ENCODE measurements at places on chromosomes 3 and 15.

GRCh38 chr3:44674211-44674610 is 25.7 kb downstream of the ZNF35 start:
- DNase-seq = no peak

DNA sequence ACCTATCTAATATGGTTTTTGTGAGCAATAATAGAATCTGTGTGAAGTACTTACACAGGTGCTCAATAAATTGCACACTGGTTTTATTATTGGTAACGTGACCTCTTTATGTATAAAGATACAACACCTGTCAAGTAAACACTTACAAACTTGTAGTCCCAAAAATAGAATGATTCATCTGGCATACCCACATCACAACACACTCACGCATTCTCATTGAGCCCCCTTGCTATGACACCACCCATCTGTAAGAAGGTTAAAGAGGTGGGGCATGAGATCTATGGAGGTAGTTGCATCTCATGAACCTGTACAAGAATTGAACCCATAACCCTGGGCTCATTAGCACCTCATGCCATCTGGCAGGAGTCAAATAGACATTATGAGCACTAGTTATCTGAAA is 134.9 kb upstream of the THBS1 start:
- no peak for DNase-seq

GRCh38 chr3:135449046-135449445 is 516.5 kb upstream of the PPP2R3A start:
- DNase-seq = no peak

DNA sequence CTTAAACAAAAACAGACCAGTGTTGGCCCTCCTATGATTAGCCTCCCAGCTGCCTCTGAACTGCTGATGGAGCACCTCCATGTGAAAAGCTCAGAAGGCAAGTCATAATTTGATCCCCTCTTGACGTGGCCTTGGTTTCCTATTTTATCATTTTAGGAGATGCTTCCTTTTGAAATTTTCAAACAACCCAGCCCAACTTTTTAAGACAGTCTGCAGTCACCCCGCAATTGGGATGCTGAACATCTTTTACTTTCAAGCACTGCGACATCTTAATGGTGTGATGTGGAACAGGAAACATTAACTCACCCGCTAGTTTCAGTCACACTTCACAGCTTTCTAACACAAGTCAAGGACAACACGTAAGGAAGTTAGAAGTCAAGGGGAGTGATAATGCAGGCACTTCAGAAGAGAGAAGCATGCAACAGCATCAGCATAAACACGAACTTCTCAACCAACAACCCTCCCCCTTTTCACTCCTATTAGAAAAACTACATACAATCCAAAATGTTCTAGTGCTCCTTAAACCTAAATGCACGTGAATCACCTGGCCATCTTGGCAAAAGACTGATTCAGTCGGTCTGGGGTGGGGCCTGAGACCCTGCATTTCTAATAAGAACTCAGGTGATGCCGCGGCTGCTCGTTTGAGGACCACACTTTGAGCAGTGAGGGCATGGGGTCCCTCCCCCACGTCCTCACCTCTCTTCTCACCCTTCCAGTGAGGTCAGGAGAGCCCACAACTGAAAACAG is 161.5 kb downstream of the FOXP1 start:
- no peak for DNase-seq

- DNase-seq = peak; percentile 49
These were observed 11.7 kb downstream of the MRPS22 start for GRCh38 chr3:139355476-139355875.

DNA sequence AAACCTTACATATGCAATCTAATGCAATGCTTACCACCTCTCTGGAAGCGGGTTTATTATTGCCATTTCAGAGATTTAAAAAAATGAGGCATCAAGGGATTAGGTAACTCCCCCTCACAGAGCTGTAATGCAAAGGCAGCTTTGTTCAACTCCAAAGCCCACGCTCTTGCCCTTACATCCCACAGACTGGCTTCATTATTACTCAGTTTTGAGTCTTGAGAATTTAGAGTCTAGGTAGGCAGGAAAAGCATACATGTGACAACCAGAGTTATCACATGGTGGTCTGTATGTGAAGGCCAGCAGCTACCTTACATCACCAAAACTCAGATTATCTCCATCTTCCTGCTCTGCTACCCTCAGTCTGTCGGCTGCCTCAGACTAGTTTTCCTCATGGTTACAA is 326.9 kb downstream of the UACA start:
- no peak for DNase-seq

GRCh38 chr3:180280555-180280954 is 243.8 kb upstream of the PEX5L start:
- no peak for DNase-seq

GRCh38 chr3:194119831-194120590 is 15.9 kb upstream of the HES1 start:
- DNase-seq = no peak

- DNase-seq = no peak
These were observed 1006.7 kb upstream of the ALCAM start for GRCh38 chr3:104360038-104360437.

DNA sequence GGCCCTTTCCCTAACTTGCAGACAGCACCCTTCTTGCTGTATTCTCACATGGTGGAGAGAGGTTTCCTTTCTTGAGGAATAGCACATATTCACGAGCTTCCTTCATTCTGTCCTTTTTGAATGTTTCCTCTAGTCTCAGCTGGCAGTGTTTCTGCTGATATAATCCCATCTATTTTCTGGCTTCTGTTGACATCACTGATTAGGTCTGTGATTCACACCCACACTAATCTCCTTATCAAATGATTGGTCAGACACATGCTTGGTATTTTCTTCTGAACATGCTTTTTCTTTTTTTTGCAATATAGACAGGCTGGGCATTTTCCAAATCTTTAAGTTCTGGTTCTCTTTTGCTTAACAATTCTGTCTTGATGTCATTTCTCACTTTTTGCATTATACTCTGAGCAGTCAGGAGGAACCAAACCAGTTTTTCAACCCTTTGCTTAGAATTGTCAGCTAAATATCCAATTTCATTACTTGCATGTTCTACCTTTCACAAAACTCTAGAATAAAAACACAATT is 65.4 kb downstream of the OXSM start:
- no peak for DNase-seq
